ENCODE measurements at places on chromosomes 2 and 18.

DNA sequence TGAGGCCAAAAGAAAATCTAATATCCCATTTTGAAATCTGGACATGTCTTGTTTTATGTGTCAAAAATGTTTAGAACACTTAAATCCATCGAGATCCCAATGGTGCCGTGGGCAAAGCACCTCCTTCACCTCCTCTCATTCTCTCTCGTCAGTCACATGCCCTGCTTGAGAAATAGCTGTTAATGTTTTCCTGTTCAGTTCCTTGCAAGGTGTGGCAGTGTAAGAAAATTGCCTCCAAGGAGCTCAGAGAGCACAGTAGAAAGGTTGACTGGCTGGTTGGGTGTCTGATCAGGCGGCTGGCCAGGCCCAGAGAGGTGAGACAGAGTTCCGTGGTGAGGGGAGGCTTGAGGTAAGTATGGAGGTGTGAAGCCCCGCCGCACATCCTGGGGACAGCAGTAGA, 210.2 kb downstream of the TSN start:
- DNase-seq: no peak

- no peak for DNase-seq
Measured at GRCh38 chr2:120854766-120855530, 119.3 kb downstream of the GLI2 start.

GRCh38 chr2:16365366-16365765, 300.3 kb downstream of the CYRIA start:
- no peak for DNase-seq

- peak; percentile 96 for DNase-seq
Measured at GRCh38 chr2:65064728-65065552, 8.7 kb downstream of the CEP68 start.

DNA sequence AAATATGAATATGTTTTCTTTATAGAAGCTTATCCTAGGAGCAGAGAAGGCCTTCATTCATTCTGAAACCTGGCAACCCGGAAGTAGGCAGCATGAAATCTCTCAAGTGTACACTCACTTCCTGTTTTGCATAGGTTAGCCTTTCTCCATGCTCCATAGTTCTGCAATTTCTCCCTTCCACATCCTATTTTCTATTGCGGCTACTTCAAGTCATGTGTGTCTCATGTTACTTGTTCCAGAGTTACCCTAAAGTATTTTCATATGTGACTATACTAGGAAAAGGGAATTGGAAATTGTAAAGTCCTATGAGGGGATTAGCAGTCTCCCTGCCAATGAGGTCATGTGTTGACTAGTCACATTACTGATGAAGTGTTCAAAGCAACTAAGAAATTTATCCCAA, 320.6 kb downstream of the NCKAP5 start:
- DNase-seq: no peak

DNA sequence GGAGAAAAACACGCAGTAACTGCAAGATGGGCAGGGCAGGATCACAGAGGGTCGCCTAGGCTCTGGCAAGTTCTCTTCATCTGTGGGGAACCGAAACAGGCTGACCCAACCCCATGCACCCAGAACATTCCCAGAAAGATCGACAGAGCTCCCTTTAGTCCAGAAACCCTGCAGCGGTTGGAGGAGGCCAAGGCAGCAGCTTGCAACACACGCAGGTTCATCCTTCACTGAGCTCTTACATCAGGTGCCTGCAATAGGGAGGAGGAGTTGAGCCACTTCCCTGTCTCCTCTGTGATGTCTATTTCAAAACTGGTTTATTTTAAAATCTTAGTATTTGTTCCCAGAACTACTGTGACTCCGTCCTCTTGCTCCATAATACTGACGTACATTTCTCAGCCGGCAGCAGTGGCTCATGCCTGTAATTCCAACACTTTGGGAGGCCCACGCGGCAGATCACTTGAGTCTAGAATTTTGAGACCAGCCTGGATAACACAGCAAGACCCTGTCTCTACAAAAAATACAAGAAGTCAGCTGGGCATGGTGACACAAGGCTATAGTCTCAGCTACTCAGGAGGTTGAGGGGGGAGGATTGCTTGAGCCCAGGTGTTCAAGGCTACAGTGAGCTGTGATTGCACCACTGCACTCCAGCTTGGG, 11.5 kb upstream of the SLC11A1 start:
- DNase-seq: no peak

- no peak for DNase-seq
Measured at GRCh38 chr2:1979138-1979537, 234.8 kb upstream of the PXDN start.

DNA sequence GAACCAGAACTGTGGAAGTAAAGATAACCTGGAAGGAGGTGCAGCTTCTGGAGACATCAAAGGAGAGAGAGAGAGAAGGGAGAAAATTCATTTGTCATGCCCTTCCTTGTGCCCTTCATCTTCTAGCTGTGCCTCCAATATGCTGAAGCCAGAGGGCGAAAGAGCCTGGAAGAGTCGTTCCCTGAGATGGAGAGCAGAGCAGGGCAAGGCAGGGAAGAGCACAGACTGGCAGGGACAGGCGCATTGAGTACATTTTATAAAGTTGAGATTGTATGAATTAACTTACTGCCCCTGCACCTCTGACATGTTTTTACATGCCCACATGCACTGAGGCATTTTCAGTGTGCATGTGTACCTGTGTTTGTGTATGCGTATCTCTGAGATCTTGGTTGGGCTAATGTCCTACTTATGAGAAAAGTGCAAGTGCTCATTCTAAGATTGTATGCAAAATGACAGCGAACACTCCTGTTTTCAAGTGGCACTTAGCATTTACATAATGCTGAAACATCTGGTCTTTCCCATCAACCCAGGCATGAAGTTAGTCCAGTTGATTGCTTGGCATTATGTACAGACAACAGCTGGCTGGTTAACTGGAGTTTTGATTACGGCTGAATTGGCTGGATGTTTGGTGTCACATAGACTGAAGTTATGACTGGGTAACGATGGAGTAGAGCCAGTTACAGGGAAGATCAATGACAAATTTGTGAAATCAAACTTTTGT, 23.7 kb upstream of the MMADHC start:
- peak; percentile 79 for DNase-seq

GRCh38 chr2:130872741-130873125, 36.0 kb downstream of the ARHGEF4 start:
- DNase-seq: no peak

DNA sequence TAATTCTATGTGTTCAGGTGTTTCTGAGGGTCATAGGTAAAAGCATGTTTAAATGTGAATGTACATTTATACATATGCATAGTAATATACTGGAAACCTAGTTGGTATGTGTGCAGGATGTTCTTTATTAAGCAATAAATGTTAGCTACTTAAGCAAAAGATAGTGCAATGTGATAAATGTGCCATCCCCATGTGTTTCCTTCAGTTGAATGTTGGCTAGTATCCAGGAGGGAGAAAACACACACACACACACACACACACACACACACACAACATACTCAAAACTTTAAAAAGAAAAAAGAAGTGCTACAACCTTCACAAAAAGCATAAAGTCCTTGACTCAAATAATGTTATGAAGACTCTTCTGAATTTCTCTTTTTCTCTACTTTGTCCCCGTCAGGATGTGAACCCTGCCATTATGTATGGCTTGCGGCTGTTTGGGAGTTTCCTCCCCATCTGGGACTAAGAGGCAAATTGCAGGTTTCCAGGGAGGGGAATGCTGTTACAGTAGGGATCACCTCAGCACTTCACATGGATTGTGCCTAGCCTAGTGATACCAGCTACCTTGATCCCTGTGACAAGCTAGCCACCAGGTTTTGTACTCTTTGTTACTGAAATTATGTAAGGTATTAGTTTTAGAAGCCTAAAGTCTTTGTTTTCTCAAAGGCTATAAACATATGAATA, 82.6 kb downstream of the IKZF2 start:
- no peak for DNase-seq

DNA sequence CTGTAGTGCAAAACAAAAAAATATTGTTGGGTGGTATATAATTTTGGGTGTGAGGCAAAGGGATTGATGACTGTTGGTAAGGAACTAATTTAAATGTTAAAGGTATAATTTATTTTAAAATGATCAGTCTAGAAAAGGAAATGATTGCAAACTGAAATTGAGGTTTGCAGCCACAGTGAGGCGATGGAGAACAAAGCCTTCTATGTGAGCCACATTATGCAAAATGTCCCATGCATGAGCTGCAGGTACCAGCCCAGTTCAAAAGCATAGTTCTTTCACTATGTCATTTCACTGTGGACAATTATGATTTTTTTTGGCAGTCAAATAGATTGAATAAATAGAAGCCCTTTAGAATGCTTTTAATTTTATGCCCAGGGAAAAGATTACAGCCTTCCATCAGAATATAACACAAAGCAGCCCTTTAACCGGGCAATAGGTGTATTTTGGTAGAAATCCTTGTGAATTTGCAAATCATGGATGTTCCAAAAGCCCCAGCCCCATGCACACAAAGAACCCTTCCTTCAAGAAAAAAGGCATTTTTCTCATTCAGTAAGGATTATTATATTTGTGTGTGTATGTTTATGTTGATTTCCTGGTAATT, 1.7 kb downstream of the MAP2 start:
- DNase-seq: peak; percentile 48

DNA sequence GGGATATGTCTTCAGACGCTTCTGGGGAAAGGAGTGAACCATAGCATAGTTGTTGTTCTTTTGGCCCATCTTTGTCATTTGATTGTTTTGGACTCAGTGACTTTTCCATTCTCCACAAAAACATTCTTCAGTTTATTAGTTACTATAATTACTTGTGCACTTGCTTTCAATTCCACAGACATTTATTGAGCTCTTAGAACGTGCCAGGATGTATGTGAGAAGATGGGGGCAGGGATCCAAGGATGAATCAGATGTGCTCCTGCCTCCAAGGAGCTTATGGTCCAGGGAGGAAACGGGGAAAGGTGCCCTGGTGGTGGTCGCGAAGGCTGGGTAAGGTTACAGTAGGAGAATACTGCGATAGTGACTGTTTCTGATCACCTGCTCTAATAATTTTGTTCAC, 6.9 kb upstream of the SLC4A3 start:
- DNase-seq: no peak

GRCh38 chr2:126881591-126881990, 17.1 kb upstream of the TEX51 start:
- no peak for DNase-seq

DNA sequence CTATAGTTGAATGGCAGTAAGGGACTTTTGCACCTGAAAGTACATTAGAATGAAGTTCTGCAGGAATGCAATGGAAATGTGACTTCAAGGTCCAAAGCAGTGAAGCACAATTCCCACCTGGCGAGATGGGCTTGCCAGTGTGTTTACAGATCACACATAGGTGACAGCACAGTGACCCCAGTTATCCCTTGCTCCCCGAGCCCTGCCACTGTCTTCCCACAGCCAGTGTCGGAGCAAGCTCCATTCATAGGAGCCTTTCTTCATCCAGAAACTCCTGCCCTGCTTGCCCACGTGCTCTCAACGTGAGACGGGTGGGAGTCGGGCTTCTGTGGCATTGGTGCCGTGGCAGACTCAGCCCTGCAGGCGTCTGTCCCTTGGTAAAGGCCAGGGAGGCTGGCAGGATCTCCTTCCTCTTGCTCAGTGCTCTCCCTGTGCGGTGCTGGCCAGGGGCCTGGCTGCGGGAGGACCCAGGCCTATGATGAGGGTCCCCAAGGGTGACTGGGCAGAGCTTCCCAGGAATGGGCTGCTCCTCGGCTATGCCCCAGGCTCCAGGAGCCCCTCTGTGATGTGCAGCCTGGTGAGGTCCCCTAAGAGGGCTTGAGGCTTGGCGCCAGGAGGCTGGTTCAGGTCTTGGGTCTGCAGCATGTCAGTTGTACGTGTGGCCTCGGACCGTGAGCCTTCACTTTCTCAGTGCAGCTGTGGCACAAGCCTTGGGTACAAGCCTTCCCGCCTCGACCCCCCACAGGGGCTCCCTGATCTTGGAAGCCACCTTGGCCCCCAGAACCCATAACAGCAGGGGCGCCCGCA, 40.2 kb downstream of the SNED1 start:
- DNase-seq: no peak

DNA sequence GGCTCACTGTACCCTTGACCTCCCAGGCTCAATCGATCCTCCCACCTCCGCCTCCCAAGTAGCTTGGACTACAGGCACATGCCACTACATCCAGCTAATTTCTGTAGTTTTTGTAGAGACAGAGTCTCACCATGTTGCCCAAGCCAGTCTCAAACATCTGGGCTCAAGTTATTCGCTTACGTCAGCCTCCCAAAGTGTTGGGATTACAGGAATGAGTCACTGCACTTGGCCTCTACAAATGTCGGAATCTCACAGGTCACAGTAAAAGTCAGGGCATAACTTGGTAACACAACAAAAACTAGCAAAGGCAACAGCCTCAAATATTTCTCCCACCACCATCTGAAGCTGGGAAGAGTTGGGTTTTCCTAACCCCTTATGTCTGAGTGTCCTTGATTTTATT, 25.3 kb downstream of the SCG2 start:
- DNase-seq: no peak

DNA sequence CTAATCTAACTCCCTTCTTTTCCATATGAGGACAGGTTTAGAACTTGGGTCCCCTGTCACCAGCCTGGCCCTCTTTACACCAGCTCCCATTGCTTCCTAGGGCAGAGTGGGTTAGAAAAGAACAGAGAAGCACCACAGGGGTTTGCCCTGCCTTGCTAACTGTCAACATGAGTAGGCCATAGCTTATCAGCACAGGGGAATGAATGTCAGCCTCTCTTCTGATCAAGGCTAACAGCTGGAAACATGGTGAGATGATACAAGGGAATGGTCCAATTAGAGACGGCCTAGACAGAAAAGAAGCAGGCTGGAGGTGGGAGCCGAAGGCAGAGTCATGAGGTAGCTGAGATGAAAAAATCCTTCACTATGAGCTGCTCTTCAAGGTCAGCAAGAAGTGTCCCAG, 189.4 kb upstream of the ACAA2 start:
- no peak for DNase-seq

DNA sequence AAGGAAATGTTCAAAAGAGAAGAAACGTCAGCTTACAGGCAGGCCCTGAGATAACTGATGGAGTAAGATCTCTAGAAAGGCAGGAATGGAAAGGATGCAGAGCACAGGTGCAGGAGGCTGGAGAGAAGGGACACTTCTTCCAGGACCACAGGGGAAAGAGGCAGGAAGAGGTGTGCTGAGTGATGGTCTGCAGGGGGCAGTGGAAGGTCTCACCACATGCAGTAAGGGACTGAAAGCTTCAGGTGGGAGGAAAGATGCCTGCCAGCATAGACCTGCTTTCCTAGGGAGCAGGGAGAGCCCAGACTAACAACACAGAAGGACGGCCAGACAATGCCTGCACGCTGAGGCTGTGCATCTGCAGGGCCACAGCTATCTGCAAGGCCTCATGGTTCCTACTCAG, 156.8 kb downstream of the L3MBTL4 start:
- DNase-seq: no peak

Measured in DMS 273 treated with DMSO at 0.1 percent for 48 hours (cell line).